ENCODE measurements at places on chromosomes 2 and 18. TPM values are rescaled to one million over a fixed set of nuclear protein-coding genes. Genes with fewer than 3 reads are reported as not detected.

The AOX1 gene
- 2.9 TPM for total RNA-seq

The CREG2 gene
- total RNA-seq = 9.7 TPM

The TMEM178A gene
- total RNA-seq = 0.14 TPM

The FAM124B gene
- total RNA-seq = not detected

The PROM2 gene
- 0.15 TPM for total RNA-seq

The IL18RAP gene
- not detected for total RNA-seq

The COMMD1 gene
- 43.0 TPM for total RNA-seq

The KRTCAP3 gene
- 0.71 TPM for total RNA-seq

The ONECUT2 gene
- 0.41 TPM for total RNA-seq

The SP3 gene
- 49.0 TPM for total RNA-seq

The MORN2 gene
- 44.0 TPM for total RNA-seq

The FAM228A gene
- total RNA-seq = not detected

The INHBB gene
- total RNA-seq = 13.4 TPM

The HOXD13 gene
- total RNA-seq = 0.34 TPM

The CYP27A1 gene
- total RNA-seq = 0.14 TPM

The LRRC30 gene
- not detected for total RNA-seq

The STON1 gene
- total RNA-seq = not detected

The REG1B gene
- not detected for total RNA-seq

The UGT1A7 gene
- 4.4 TPM for total RNA-seq

The LONRF2 gene
- total RNA-seq = 3.0 TPM

The DSEL gene
- total RNA-seq = 0.44 TPM

The MAP3K19 gene
- not detected for total RNA-seq

The ITGA6 gene
- 44.9 TPM for total RNA-seq

The EPB41L3 gene
- total RNA-seq = 0.82 TPM

The ALPP gene
- 0.35 TPM for total RNA-seq

The OTOS gene
- not detected for total RNA-seq

The PSMA8 gene
- total RNA-seq = not detected
